ENCODE measurements at places on chromosomes 5 and 9.

GRCh38 chr9:136203408-136204144 is 1.4 kb downstream of the LHX3 start:
- no peak for DNase-seq

DNA sequence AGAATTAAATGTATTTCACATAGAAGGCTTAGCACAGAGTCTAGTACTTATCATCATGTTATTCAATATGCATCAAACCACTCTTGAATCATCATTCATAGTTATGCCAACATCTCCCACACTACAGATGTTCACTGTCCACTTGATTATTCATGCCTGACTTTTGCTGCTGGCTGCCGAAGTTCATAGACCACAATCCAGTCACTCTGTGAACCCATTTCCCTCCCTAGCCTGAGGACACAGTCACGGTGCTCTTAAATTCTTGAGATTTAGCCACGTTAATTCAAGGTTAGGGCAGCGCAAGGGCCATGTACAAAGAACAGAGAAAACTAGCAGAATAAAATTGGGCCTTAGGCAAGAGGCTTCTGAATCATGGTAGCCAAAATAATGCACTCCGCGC is 32.4 kb downstream of the ABCA1 start:
- DNase-seq: no peak

- DNase-seq: no peak
Measured at GRCh38 chr9:106481013-106481609, 381.9 kb upstream of the ZNF462 start.

GRCh38 chr5:137627706-137628105 is 108.2 kb downstream of the KLHL3 start:
- DNase-seq: no peak

DNA sequence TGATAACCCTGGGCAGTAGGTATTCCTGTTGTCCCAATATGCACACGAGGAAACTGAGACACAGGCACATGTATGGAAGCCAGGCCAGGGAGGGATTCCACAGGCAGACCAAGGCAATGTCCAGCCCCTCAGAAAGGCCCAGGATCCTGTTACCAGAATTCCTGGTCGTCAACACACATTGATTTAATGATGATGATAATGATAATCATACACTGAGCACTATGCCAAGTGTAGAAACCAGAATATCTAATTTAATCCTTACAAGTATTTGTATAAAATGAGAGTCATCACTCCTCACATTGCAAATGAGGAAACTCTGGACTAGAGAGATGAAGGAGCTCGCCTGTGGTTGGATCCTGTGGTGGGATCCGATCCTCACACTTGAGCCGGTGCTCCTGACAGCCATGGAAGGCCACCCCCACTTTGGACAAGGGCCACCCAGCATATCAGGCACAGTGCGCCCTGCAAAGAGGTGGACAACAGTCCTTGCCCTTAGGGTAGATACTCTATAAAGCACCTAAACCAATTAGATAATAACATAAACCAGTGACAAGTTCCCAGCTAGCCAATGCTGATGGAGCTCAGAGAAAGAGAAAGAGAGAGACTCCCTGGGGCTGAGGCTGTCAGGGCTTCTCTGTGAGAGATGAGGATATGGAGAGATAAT is 185.3 kb downstream of the SLIT3 start:
- no peak for DNase-seq

DNA sequence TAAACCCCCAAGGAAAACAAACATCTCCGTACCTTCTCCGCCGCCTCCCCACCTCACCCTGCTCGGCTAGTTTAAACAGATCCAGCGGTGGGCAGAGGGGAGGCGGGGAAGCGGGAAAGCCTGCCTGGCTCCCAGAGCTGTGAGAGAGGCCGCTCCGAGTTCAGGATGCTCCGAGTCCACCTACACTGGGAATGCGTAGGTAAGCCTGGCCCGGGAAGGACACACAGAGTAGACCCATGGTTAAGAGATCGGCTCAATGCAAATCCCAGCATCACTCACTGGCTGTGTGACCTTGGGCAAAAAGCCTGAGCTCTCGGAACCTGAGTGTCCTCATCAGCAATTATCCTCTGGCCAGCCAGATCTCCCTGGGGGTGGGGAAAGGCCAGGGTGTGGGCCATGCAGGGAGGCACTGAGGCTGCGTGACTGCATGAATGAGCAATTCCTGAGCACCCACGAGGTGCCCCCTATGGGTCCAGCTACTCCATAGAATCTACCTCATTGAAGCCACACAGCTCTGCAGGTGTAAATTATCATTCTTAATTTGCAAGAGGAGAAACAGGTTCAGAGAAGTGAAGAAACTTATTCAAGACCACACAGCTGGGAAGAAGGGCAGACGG is 30.5 kb upstream of the LMX1B start:
- DNase-seq: no peak

GRCh38 chr5:137186759-137187461 is 312.2 kb downstream of the SPOCK1 start:
- no peak for DNase-seq

- no peak for DNase-seq
Measured at GRCh38 chr9:103152473-103152872, 157.3 kb downstream of the CYLC2 start.

DNA sequence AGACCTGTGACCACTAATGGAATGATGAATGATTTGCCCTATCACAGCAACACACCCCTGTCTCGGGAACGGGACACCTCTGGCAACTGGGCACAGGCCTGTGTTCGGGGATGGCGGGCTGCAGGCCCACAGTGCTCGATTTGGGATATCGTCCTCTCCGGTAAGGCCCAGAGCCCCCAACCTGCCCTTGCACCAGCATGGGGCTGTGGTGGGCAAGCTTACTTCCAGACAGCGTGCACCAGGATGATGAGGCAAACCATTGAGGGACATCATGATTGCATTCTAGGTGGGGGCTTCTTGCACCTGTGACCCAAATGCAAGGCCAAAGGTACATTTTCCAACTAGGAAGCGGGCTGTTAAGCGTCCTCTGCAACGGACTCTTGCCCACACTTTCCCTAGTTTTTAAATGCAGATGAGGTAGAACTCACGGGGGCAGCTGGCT is 275.4 kb downstream of the FSTL4 start:
- no peak for DNase-seq

DNA sequence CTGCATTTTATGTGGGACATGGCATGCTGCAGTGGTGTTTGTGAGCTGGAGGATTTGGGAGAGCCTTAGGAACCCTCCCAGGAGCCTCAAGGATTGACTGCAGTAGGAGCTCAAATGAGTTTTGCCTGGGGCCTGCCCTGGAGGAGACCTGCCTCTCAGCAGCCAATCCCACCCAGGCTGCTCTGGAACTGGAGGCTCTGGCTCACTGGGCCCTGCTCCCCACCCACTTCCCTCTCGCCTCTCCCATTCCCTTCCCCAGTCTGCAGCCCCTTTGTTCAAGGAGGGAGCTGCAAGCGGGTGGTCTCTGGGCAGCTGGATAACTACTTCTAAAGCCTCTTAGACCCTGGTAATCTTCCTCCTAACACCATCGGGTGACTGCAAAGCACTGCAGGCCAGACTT is 24.2 kb downstream of the KCNIP1 start:
- DNase-seq: no peak

DNA sequence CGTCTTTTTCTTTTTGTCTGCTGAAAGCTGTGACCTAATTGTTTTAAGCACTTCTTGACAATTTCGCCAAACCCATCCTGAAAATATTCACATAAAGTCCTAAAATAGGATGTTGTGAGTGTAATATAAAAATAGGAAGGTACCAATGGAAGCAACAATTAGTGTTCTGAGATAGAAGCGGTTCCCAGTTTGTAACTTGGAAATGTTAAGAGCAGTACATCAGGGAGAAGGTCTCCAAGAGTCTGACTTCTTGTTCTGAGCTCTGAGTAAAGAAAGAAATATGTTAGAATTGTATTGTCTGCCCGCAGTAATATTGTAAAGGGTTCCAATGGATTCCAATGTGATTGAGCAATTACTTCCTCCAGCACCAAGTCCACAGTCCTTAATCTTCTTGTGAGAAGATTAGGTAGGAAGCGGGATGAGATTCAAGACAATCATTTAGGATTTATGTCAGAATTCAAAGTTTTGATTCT is 3.9 kb downstream of the VCAN start:
- DNase-seq: no peak

- DNase-seq: no peak
Measured at GRCh38 chr5:136309932-136310598, 55.3 kb downstream of the TRPC7 start.

GRCh38 chr5:61055434-61056006 is 106.7 kb downstream of the SMIM15 start:
- no peak for DNase-seq

DNA sequence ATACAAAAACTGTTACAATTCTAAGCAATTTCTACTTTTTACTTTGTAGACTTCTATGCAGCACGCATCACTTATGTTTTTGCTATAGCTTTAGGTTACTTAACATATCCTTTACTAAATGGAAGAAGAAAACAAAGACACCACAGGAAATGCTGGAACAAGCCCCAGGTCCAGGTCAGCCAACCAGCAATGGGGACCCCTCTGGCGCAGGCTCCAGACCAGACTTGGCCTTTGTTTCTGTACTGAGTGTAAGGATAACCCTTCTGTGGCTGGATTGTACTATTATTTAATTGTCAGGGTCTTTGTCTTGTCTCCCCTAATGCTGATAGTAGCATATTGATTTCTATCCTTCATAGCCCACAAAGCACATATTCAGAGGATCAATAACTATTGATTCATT is 4.2 kb downstream of the SEMA4D start:
- DNase-seq: no peak

DNA sequence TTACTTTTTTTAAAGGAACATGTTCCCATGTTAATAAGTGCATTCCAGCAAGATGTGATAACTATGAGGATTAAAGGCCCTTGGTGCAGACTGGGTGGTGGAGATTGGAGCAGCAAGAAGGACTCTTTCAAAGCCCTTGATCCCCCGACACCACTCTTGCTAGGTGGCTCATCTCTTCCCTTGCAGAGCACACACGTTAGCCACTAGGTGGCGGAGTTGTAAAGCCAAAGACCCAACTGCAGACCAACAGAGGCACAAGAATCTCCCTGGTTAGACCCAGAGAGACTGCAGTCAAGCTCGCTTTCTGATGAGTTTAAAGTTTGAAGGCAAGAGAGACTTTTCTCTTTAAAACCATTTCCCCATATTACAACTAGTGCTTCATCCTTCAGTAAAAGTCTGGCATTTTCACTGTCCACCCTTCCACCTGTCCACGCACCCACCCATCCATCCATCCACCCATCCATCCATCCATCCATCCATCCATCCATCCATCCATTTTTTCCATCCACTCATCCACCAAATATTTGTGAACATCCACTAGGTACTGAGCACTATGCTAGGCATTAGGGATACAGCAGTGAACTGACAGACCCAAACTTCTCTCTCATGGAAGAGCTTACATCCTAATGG is 226.9 kb downstream of the MSX2 start:
- DNase-seq: peak; percentile 14

GRCh38 chr9:137143459-137143858 is 4.5 kb downstream of the GRIN1 start:
- no peak for DNase-seq

- DNase-seq: peak; percentile 58
Measured at GRCh38 chr9:113581865-113582697, 118.6 kb downstream of the RGS3 start.

DNA sequence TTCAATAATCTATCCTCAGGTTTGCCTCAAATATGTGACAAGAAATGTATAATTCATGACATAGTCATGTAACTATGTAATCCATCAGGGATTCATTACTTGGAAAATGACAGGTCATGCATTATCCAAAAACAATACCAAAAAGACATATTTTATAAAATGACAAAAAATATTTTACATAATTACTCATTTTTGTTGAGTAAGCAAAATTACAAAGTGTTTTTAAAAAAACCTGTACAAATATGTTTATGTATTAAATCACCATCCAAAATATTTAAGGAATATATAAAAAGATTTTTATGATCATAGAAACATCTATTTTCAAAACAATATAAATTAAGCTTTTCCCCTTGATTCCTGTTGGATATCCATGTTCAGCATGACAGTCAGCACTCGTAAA is 36.7 kb upstream of the ITGA2 start:
- no peak for DNase-seq

DNA sequence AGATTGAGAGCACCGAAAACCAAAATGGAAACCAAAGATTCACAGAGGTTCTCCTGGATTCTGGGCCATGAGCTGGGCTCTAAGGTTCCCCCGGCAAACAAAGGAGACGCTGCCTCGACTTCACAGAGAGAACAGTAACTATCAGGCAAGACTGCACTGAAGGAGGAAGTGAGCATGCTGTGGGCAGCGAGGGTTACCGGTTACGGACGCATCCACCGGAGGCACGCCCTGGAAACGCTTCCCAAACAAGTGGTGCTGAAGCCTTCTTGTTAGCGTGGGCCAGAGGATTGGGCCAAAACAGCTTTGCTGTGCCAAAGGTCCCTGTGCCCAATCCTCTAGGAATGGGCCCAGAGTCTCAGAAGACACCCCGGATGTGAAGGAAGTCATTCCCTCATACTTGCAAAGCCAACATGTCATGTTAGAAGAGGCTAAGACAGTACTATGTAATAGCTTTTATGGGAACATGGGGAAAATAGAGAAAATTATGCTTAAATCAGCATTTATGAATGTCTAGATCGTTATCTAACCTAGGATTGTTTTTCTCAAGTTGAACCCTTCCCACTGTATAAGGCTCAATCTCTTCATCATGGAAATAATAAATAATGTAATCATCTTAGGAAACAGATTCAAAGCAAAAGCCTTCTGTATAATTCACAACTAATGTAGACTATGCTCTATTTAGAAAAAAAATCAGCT is 145.4 kb downstream of the GABBR2 start:
- no peak for DNase-seq

DNA sequence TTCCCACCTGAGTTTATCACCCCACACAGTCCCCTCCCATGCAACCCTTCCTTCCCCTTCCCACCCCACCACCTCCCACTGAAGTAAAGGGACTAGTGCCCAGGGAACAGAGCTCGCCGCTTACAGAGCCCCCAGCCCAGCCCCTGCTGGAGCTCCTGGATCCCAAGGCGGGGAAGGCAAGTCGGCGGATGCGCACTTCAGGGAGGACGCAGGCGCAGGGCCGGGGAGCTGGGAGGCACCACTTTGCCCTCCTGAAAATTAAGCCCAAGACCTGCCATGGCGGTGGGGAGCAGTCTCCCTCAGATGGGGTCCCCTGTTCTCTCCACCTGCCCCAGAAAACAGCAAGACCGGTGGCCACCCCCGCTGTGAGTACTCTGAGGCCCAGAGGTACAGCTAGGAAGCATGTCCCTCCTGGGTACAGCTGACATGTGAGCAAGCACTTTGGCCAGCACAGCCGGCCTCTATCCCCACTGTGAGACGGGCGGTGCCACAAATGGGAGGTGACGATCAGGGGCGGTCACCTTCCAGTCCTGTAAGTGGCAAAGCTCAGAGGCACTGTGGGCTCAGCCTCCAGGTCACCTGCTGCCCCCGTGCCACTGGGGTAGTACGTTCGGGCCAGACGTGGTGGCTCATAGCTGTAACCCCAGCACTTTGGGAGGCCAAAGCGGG is 45.9 kb downstream of the COL23A1 start:
- DNase-seq: no peak

Data from effector CD4-positive, alpha-beta T cell (primary cell).